ENCODE measurements at places on chromosomes 2 and 18. TPM values are rescaled to one million over a fixed set of nuclear protein-coding genes. Genes with fewer than 3 reads are reported as not detected.

NT5C1B gene
- total RNA-seq, result not detected

RTKN gene
- 13.5 TPM for total RNA-seq

CACNB4 gene
- total RNA-seq, result 2.3 TPM

CCDC148 gene
- total RNA-seq, result 2.0 TPM

ELOA2 gene
- not detected for total RNA-seq

TEX44 gene
- total RNA-seq, result not detected

DSC2 gene
- under 0.01 TPM for total RNA-seq

SLC5A7 gene
- total RNA-seq, result not detected

NEU2 gene
- total RNA-seq, result not detected

PECR gene
- total RNA-seq, result 16.9 TPM

ABCG8 gene
- total RNA-seq, result not detected

DSG4 gene
- total RNA-seq, result not detected

DLX2 gene
- 0.96 TPM for total RNA-seq

CCL20 gene
- total RNA-seq, result 57.5 TPM

CPSF3 gene
- total RNA-seq, result 65.8 TPM
